ENCODE measurements at places on chromosomes 2 and 18. TPM values are rescaled to one million over a fixed set of nuclear protein-coding genes. Genes with fewer than 3 reads are reported as not detected.

- no peaks in the 10 kb centered on the region for H3K36me3 ChIP-seq
- H3K27ac ChIP-seq = no peak overlapping the region
- no peaks in the 10 kb centered on the region for H3K4me1 ChIP-seq
Observed at GRCh38 chr2:119119076-119119785, 39.3 kb downstream of the C1QL2 start.

GRCh38 chr18:23229472-23229871 lies 94.2 kb downstream of the CABLES1 start:
- no peak overlapping the region for H3K4me3 ChIP-seq
- no peaks in the 10 kb centered on the region for H3K27me3 ChIP-seq
- H3K27ac ChIP-seq = peak overlapping the region; percentile 72
- no peaks in the 10 kb centered on the region for H3K36me3 ChIP-seq

- H3K4me1 ChIP-seq = no peaks in the 10 kb centered on the region
- no peaks in the 10 kb centered on the region for H3K36me3 ChIP-seq
- H3K27ac ChIP-seq = no peak overlapping the region
- DNase-seq = no peak
Observed at GRCh38 chr18:61833978-61834377, 58.8 kb downstream of the RNF152 start.

DNA sequence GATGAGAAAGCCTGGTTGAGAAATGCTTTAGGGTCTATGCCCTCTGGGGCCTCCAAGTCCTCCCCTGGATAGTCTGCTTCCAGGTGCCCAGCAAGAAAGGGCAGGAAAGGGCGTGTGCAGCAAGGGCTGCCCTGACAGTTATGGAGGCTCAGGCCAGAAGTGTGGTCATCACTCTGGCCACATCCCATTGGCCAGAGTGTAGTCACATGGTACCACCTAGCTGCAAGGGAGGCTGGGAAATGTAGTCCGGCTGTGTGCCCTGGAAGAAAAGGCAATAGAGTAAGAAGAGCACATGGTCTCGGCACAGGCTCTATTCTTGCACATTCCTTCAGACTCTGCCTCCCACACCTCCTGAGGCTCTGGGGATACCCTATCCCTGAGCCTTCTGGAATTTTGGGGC lies 35.7 kb downstream of the ODC1 start:
- H3K27me3 ChIP-seq = no peaks in the 10 kb centered on the region
- DNase-seq = no peak
- no peak overlapping the region for H3K4me3 ChIP-seq
- peaks cover 50% of the 10 kb centered on the region for H3K4me1 ChIP-seq
- H3K27ac ChIP-seq = no peak overlapping the region

- DNase-seq = no peak
- no peak overlapping the region for H3K4me3 ChIP-seq
- no peaks in the 10 kb centered on the region for H3K4me1 ChIP-seq
- H3K36me3 ChIP-seq = no peaks in the 10 kb centered on the region
Observed at GRCh38 chr2:188869550-188869949, 104.6 kb upstream of the COL3A1 start.

DNA sequence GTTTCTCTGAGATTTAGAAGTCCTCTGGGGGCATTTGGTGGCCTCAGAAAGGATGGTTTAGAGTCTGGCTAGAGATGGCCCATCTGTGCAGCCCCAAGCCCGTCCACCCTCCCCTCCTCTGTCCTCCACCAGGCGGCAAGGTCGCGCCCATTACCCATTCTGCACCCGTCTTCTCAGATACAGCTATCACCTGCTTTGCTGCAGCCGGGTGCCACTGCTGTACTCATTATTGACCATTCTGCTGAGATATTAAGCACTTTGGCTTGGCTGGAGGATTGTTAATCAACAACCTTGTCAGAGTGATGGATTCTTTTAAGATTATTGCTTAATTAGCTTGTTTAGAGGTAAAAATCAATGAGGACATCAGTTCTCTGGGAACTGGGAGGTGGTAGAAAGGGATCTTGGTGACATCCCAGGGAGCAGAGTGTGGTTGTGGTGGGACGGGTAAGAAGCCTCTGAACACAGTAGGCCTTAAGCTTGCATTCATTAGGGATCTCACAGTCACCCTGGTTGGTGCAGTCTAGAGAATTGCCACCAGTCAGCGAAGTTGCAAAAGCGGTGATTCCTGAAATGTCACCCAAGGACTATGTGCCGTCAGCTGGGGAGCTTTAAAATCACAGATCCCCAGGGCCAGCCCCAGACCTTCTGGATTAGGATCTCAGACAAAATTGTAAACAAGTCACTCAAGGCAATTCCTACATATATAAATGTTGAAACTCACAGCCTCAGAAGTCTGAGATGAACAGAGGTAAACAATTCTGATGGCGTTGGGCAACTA lies 90.9 kb downstream of the CAPN13 start:
- peaks cover 13% of the 10 kb centered on the region for H3K4me1 ChIP-seq
- no peak overlapping the region for H3K4me3 ChIP-seq
- no peak overlapping the region for H3K27ac ChIP-seq
- DNase-seq = no peak

GRCh38 chr18:12803069-12803936 lies 80.7 kb downstream of the PTPN2 start:
- H3K4me1 ChIP-seq = peaks cover 14% of the 10 kb centered on the region
- no peak overlapping the region for H3K4me3 ChIP-seq
- peak; percentile 19 for DNase-seq
- no peaks in the 10 kb centered on the region for H3K36me3 ChIP-seq

- no peak overlapping the region for H3K4me3 ChIP-seq
Observed at GRCh38 chr18:68893354-68893753, 95.5 kb downstream of the CCDC102B start.

DNA sequence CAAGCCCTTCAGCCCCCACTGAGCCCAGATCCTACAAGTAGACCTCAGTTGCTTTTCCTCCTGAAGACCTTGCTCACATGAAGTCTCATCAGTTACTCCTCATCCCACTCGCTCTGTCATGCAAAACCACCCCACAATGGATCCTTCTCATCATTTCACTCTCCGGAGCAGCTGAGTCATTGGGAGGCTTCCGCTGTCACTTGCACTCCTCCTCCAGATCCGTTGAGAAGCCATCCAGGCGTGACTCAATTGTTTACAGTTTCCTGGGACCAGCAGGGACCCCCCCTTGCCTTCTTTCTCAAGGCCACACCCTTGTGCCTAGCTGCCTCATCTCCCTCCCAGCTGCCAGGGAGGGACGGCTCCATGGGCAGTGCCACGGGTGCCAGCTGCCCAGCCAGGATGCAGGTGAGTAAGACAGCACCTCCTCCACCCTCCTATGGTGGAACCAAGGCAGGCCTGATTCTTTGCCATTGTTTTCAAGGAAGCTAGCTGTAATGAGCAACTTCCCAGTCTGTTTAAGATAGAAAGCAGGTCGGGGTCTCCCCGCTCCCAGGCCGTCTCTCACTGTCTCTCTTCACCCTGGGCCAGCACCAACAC lies 16.3 kb downstream of the GPR55 start:
- no peak for DNase-seq
- no peak overlapping the region for H3K4me3 ChIP-seq
- peaks cover 8% of the 10 kb centered on the region for H3K4me1 ChIP-seq
- no peaks in the 10 kb centered on the region for H3K27me3 ChIP-seq

GRCh38 chr18:64713284-64713683 lies 564.4 kb upstream of the LINC00305 start:
- H3K27me3 ChIP-seq = no peaks in the 10 kb centered on the region
- no peaks in the 10 kb centered on the region for H3K36me3 ChIP-seq
- H3K4me1 ChIP-seq = no peaks in the 10 kb centered on the region
- peak; percentile 24 for DNase-seq

DNA sequence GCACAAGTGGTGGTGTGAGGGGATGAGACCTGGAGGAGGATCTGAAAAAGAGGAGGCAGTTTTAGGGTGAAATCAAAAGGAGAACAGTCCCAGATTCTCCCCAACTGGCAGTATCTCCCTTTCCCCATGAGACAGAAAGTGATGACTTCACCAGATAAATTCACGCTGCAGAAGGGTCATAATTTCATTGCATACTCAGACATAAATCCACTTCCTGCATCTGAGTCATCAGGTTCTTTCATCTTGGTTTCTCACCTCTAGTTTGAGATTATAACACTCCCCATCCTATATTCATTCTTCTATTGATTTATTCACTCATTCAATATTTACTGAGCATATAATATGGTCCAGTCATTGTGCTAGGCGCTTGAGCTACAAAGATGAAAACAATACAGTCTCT lies 64.7 kb downstream of the CCDC148 start:
- H3K4me3 ChIP-seq = no peak overlapping the region
- DNase-seq = no peak
- no peak overlapping the region for H3K27ac ChIP-seq
- no peaks in the 10 kb centered on the region for H3K27me3 ChIP-seq
- H3K4me1 ChIP-seq = no peaks in the 10 kb centered on the region

DNA sequence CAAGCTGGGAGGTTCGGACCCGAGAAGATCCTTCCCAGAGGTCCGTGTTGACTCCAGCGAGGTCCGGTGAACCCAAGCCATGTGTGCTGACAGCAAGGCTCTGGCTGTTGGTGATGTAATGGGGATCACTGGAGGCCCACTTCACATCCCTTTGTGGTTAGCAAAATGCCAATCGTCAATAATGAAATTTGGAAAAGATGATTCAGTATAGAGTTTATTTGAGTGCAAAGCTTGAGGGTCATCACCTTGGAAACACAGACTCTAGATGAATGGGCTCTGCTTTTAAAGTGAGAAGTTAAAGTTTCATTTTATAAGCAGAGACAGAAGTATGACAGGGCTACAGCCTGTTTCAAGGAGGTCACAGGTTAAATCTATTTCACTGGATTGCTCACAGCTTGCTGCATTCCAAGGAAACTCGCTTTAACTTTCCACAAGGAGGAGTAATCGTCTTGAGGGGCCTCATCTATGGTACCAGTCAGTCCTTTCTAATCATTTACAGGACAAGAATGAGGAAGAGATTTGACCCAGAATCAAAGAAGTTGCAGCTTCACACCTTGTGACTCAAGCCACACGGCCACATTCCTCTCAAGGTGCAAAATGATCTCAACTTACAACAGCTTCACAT lies 140.5 kb downstream of the TPO start:
- H3K27ac ChIP-seq = no peak overlapping the region
- no peak for DNase-seq
- H3K36me3 ChIP-seq = no peaks in the 10 kb centered on the region
- H3K4me3 ChIP-seq = no peak overlapping the region
- no peaks in the 10 kb centered on the region for H3K27me3 ChIP-seq

DNA sequence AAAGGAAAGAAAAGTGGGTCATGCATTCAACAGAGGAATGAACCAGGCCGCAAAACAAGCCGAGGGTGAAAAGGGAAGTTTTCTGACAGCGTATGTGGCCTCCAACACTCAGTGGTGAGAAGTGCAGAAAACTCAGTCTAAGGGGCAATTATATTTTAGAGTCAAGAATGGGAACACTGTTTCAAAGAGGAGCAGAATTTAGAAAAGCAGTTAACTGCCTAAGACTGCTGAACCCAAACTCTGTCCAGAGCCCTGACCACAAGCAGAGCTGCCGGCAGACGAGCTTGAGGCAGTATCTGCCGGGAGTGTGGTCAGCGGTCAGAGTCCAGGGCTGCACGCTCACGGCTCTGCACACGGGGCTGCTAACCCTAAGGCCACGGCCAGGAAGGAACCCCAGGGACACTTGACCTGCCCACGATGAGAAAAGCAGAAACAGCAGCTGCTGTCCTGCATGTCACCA lies 347.0 kb upstream of the ID2 start:
- no peaks in the 10 kb centered on the region for H3K36me3 ChIP-seq

GRCh38 chr2:201957091-201957490 lies 76.6 kb upstream of the FZD7 start:
- H3K4me3 ChIP-seq = no peak overlapping the region
- no peaks in the 10 kb centered on the region for H3K4me1 ChIP-seq
- H3K27ac ChIP-seq = no peak overlapping the region

- peaks cover 11% of the 10 kb centered on the region for H3K4me1 ChIP-seq
- no peaks in the 10 kb centered on the region for H3K36me3 ChIP-seq
- DNase-seq = no peak
Observed at GRCh38 chr18:58101291-58101794, 57.3 kb downstream of the NEDD4L start.

DNA sequence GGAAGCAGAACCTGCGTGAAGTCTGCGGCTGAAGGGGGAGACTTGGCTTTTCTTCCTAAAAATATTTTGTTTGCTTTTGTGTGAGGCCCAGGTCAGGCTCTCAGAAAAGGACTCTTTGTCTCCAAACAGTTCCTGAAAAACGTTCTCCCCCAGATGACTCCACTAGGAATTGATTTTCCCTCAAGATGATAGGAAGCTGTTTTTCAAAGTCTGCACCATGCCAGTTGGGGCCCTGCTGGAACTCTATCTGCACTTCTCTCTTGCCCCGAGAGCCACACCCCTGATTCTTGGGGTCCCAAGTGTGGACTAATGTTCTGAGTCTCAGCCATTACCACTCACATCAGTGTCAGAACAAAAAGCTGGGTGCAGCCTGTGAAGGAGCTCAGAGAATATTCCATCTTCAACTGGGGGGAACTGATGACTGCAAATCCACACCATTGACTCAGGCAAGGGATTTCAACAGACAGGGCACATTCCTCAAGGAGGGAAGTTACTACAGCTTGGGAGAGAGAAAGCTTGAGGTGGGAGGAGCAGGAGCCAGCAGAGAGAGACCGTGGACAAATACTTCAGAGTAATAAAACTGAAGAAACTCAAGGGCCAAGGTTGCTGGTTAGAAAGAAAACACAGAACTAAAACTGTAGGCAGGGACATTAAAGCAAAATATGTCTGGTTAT lies 768.3 kb downstream of the RNF144A start:
- no peaks in the 10 kb centered on the region for H3K36me3 ChIP-seq
- H3K27ac ChIP-seq = no peak overlapping the region
- H3K4me1 ChIP-seq = no peaks in the 10 kb centered on the region
- H3K4me3 ChIP-seq = no peak overlapping the region
- H3K27me3 ChIP-seq = no peaks in the 10 kb centered on the region

The NETO1 gene
- not detected for polyA plus RNA-seq

The MAP4K4 gene
- polyA plus RNA-seq = 1.7 TPM

The FEV gene
- polyA plus RNA-seq = not detected

The DHRS9 gene
- not detected for polyA plus RNA-seq

The PSMD1 gene
- 165 TPM for polyA plus RNA-seq

The SPHKAP gene
- polyA plus RNA-seq = not detected

The RAD51AP2 gene
- not detected for polyA plus RNA-seq

The SOWAHC gene
- polyA plus RNA-seq = 1.6 TPM

The GAL3ST2 gene
- not detected for polyA plus RNA-seq

The SP5 gene
- not detected for polyA plus RNA-seq

The VWA3B gene
- 0.24 TPM for polyA plus RNA-seq

All from GM12878 (cell line).